ENCODE measurements at places on chromosomes 1 and 21. TPM values are rescaled to one million over a fixed set of nuclear protein-coding genes. Genes with fewer than 3 reads are reported as not detected.

PLA2G2C gene
- total RNA-seq, result not detected

DIO1 gene
- not detected for total RNA-seq

EPHB2 gene
- total RNA-seq, result 26.6 TPM

ZBED6 gene
- total RNA-seq, result 14.5 TPM

MYBPH gene
- total RNA-seq, result not detected

LMX1A gene
- not detected for total RNA-seq

SARS1 gene
- 130 TPM for total RNA-seq

NOS1AP gene
- 0.13 TPM for total RNA-seq

ETNK2 gene
- total RNA-seq, result 13.0 TPM

Measured in dermis microvascular lymphatic vessel endothelial cell (primary cell).